Left renal cortex interstitium (tissue), 4 donors: ENCODE measurements at places on chromosomes 13 and 19.

- no peak for DNase-seq
Measured at GRCh38 chr13:37173214-37173613, 67.8 kb upstream of the CSNK1A1L start.

- peak; percentile 42 for DNase-seq
Measured at GRCh38 chr13:109412283-109412901, 374.0 kb downstream of the IRS2 start.

DNA sequence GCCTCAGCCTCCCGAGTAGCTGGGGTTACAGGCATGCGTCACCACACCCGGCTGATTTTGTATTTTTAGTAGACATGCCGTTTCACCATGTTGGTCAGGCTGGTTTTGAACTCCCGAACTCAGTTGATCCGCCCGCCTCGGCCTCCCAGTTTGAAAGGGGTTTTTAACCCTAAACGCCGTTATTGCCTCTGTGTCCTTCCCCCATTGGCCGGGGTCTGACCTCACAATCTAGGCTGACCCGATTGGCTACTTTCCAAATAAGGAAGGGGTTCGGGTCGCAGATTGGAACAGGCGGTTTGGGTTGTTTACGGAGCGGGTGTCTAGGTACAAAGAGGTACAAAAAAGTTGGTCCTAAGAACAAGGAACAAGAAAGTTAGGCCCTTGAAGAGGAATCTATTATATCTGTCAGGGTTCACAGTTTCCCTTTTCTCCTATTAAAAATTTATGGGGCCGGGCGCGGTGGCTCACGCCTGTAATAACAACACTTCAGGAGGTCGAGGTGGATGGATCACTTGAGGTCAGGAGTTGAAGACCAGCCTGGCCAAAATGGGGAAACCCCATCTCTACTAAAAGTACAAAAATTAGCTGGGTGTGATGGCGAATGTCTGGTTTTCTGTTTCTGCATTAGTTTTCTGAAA lies 1.0 kb downstream of the ZNF253 start:
- peak; percentile 27 for DNase-seq

GRCh38 chr13:65584126-65584525 lies 1646.0 kb downstream of the PCDH9 start:
- DNase-seq, result no peak

DNA sequence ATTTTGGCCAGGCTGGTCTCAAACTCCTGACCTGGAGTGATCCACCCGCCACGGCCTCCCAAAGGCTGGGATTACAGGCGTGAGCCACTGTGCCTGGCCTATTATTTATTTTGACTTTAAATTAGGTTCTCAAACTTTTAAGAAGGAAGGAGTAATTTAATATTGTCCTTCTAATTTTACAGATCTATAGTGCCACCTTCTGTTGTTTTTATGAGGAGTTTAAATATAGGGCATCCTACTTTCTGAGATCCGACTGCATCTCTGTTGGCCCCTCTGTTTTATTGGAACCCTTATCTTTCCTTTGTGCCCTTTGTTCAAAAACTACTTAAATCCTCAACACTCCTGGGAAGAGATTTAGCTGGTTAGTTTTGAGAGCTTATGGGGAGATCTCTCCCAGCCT lies 25.4 kb upstream of the ZMYM5 start:
- no peak for DNase-seq

DNA sequence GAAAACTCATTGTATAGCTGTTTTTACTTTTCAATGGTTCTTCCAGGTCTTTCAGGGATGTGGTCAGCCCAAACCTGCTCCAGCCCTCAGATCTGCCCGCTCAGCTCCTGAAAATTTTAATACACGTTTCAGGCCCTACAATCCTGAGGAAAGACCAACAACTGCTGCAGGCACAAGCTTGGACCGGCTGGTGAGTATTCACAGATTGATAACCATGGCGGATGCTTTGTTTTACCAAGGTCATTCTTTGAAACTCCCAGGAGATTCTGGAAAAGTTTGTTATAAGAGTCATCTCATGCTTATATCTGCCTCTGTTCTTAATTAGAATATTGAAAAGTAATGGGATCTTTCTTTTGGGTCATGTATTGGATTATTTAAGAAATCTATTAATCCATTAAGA lies 173.5 kb downstream of the DCT start:
- DNase-seq, result no peak

DNA sequence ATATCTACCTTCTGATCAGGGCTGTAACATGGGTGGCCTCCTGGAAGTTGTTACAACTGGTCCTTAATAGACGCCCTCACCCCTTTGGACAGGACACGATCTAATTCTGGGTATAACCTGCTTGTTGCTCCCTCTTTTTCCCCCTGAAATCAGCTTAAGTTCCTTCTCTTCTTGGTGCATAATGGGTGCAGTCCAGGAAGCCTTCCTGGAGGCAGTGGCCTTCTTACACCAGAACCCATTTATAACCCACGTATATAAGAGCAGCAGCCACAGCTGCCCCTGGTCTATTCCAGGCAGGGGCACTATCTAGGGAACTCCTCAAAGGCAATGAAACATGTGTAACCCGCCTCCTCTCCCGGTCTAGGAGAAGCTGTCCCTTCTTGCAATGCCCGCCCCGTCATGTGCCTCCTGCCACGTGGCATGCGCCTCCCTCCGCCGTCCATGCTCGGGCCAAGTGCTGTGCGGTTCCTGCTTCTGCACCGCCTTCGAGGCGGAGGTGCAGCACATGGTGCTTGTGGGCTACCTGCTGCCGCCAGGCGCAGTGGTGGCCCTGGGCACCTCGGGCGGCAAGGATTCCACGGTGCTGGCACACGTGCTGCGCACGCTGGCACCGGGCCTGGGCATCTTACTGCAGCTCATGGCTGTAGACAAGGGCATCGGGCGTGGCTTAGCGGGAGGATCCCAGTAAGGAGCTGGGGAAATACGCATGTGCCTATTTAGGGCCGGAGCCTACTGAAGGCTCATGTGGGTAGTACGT lies 27.3 kb downstream of the ZNF175 start:
- no peak for DNase-seq

GRCh38 chr13:50812242-50812641 lies 31.2 kb downstream of the DLEU7 start:
- no peak for DNase-seq

DNA sequence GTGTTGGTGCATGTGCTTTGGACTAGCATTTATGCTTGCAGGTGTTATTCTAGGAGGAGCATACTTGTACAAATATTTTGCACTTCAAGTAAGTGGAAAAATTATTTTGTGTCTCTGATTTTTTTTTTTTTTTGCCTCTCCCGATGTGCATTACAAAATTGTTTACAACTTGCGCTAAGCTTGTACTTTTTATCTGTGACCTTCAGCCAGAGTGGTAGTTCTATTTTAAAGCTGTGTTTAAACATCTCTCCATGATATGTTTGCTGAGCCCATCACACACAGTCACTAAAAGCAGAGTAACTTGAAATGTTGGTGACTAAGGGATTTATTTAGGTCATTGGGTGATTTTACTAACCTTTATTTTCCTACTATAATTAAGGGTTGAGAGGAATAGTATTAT lies 20.8 kb downstream of the ITM2B start:
- no peak for DNase-seq

- no peak for DNase-seq
Measured at GRCh38 chr19:45164577-45165335, 4.0 kb upstream of the NKPD1 start.

DNA sequence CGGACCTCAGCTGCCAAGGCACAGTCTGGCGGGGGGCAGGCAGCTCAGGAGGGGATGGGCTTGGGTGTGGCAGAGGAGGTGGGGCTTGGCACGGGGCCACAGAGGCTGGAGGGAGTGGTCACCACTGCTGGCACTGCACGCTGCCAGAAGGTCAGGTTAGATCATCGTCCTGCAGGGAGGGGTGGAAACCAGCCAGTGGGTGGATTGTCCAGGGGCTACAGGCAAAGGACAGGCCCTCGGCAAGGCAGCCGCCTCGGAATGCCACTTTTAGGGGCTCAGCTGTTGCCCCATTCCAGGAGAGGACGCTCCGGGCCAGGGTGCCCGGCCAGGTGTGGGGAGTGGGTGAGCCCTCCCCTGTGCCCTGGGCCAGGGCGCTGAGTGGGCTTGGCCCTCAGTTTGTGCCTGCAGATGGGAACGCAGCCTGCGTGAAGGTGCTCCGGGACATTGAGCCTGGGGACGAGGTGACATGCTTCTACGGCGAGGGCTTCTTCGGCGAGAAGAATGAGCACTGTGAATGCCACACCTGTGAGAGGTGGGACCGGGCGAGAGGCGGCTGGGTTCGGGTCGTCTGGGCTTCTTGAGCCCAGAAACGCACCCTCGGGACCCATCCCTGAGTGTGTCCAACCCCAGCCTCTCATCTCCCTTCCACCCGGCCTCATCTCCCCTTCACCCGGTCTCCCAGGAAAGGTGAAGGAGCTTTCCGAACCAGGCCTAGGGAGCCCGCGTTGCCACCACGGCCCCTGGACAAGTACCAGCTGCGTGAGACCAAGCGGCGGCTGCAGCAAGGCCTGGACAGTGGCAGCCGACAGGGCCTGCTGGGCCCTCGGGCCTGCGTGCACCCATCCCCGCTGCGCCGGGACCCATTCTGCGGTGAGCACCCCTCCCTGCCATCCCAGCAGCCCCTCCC lies 6.4 kb downstream of the KMT5C start:
- no peak for DNase-seq
